Progenitor cell of endocrine pancreas (in vitro differentiated cells): ENCODE measurements at places on chromosomes 1 and 21. TPM values are rescaled to one million over a fixed set of nuclear protein-coding genes. Genes with fewer than 3 reads are reported as not detected.
A peak's percentile ranks its signal among the peaks of the same experiment; 100 is the strongest.

The HEYL gene
- total RNA-seq, result 4.3 and 5.2 TPM in 2 replicates

DNA sequence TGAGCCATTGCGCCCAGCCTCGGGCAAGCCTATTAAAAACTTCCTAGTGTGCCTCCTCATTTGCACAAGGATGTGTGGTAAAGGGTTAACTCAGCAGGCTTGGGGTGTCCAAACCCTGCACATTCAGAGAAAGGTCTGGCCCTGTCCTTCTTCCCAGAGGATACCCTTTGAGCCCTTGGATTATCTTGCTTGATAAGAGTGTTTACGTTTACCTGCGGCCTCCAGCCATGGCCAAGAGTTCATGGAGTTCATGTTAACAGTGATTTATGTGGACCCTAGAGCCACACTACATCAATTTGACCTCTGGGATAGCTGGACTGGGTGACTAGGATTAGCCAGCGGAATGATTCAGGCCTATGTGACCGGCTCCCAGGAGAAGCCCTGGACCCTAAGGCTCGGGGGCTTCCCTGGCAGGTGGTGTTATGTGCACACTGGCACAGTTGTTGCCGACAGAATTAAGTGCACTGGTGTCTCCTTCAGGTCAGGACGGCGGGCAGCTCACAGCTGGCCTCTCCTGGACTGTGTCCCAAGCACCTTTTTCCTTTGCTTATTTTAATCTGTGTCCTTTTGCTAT lies 7.7 kb upstream of the TCP10L start:
- DNase-seq, result no peak

DNA sequence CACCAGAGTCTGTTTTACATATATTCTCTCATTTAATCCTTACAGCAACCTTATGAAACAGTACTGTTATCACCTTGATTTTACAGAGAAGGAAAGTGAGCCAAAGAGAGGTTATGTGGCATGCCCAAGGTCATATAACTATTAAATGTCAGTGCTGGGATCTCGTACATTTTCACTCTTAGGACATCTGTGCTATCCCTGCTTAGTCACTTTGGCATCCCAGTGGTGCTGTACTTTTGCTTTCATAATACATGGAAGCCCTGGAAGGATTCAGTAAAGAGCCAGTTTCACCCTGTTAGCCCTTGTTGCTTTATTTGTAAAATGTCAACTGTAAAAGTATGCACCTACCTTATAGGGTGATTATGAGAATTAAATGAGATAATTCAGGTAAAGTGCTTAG lies 104.4 kb downstream of the NFIA start:
- no peak for DNase-seq

- no peak for DNase-seq
These were observed 12.5 kb downstream of the SYF2 start for GRCh38 chr1:25219661-25220251.

DNA sequence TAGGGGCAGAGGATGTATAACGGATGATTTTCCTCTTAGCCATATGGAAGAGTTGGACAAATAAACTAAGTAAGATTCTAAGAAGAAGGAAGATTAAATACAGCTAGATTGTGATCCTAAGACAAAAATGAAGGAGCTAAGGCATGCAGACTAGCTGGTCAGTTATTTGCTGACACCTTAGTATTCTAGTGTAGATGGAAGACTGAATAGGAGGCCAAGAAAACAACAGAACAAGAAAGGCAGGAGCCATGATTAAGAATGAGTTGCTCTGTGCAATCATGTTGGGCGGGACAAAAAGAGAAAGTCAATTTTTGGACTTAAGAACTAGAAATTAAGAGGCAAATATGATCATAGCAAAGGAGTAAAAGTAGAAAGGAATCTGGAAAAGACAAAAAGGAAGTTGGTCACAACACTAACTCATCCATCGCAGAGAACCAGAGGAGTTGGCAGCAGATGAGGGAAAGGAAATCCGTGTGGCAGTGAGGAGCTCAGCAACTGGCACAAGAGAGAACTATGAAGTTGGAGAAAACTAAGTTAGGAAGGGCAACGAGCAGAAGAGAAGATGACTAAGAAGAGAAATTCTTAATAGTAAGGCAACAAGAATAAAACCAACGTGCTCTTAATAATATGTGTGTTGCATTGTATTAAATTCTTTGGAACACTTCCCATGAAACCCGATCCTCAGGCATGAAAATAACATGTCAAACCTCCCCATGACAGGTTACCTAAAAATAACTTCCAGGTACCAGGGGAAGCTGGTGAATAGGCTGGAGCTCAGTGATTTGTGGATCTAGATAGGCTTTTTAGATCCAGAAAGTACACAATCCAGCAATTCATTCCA lies 234.4 kb downstream of the LTN1 start:
- no peak for DNase-seq

The CACHD1 gene
- 33.5 and 36.0 TPM in 2 replicates for total RNA-seq

The MSH4 gene
- 0.55 and 0.57 TPM in 2 replicates for total RNA-seq

The ACTA1 gene
- total RNA-seq, result 1.8 and 2.5 TPM in 2 replicates

The PTGS2 gene
- 0.38 TPM in 1 of 2 replicates, not detected in the other for total RNA-seq

The NTPCR gene
- total RNA-seq, result 59.0 and 60.1 TPM in 2 replicates

The PTPRF gene
- total RNA-seq, result 482 and 520 TPM in 2 replicates

The CHIA gene
- not detected in 2 replicates for total RNA-seq

- DNase-seq, result no peak
These were observed 281.9 kb upstream of the C1orf105 start for GRCh38 chr1:172138634-172139033.

DNA sequence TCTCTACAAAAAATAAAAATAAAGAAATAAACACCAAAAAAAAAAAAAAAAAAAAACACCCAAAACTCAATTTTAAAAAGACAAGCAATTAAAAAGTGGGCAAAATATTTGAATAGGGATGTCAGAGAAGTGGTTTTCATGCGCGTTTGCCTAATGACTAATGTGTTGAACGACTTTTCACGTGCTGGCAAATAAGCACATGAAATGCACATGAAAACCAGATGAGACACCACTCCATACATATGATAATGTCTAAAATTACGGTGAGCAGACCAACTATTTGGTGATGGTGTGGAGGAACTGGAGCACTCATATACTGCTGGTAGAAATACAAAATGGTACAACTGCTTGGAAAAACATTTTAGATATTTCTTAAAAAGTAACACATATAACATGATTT lies 39.4 kb upstream of the UHMK1 start:
- DNase-seq, result no peak

DNA sequence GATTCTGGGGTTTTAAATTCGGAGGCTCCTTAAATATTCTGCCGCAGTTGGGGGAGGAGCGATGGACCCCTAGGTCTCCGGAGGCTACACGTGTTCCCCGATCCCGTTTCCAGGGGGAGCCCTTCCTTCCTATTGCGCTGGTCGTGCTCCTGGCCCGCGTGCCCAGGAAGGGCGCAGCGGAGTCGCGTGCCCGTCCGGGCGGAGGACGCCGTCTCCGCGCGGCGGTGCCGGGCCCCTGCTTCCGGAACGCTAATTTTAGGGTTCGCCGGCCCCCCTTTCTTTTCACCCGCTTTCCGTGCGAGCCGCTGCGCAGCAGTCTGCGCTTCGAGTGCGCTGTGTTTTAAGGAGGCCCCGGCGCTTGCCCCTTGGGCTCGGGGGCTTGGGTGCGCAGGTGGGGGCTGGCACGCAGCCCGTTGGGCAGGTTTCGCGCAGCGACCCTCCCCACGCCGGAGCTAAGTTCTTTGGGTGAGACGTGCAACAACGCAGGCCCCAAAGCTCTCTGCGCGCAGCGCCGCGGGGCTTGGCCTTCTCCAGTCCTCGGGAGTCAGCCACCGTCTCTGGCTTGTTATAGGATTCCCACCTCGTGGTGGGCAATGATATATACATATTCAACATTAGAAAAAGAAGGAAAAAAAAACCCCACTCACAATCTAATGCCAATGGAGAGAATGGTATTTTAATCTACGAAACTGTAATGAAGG lies 43.5 kb upstream of the DNAJC6 start:
- peak; percentile 41 for DNase-seq

GRCh38 chr1:186950547-186950946 lies 121.8 kb downstream of the PLA2G4A start:
- DNase-seq, result no peak

- DNase-seq, result no peak
These were observed 24.2 kb downstream of the PLEKHA6 start for GRCh38 chr1:204335533-204335932.

- no peak for DNase-seq
These were observed 82.6 kb downstream of the EVA1C start for GRCh38 chr21:32494934-32495709.

The DEPDC1 gene
- total RNA-seq, result 10.3 and 12.4 TPM in 2 replicates

- no peak for DNase-seq
These were observed 487.6 kb downstream of the DPYD start for GRCh38 chr1:97433094-97433823.

The MARCKSL1 gene
- total RNA-seq, result 774 and 833 TPM in 2 replicates

DNA sequence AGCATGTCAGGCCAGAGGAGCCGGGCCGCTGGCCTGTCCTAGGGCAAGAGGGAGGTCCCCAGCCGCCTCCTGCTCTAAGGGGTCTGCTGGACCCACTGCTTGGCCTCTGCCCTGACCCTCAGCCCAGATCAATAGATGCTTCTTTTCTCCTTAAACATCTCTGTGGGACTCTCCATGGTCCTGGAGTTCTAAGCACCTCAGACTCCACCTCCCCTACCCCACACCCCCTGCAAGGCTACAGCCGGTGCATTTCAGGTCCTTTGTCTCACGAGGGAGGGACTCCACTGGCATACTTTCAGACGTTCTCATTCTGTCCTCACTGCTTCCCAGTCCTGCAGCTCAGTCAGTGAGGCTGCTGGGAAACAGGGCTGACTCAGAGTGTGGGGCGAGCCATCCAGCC lies 11.0 kb downstream of the CNTN2 start:
- DNase-seq, result no peak

DNA sequence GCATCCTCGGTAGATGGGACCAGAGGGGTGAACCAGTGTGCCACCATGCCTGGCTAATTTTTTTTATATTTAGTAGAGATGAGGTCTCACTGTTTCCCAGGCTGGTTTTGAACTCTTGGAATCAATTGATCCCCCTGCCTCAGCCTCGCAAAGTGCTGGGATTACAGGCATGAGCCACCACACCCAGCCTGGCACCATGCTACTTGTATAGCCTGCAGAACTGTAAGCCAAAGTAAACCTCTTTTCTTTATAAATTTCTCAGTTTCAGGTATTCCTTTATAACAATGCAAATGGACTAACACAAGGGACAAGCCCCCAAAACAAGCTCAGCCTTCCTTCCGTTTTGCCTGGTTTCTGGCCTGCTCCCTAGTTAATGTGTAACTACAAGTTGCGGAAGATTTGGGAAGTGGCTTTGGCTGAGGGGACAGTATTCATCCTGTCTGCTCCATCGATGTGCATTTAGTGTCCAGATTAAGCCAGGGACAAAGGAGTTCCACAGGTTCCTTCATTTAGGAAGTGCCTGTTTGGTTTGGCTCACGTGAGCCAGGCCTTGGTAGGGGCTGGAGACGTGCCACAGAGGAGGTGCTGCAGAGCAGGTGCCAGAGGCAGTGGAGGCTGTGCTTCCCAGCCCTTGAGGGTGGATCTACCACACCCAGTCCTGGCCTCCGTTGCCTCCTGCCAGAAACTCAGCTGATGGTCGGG lies 4.4 kb downstream of the AVPR1B start:
- no peak for DNase-seq

The FLG2 gene
- not detected in 2 replicates for total RNA-seq
